WERI-Rb-1 (cell line): ENCODE measurements at places on chromosomes 7 and 10.

DNA sequence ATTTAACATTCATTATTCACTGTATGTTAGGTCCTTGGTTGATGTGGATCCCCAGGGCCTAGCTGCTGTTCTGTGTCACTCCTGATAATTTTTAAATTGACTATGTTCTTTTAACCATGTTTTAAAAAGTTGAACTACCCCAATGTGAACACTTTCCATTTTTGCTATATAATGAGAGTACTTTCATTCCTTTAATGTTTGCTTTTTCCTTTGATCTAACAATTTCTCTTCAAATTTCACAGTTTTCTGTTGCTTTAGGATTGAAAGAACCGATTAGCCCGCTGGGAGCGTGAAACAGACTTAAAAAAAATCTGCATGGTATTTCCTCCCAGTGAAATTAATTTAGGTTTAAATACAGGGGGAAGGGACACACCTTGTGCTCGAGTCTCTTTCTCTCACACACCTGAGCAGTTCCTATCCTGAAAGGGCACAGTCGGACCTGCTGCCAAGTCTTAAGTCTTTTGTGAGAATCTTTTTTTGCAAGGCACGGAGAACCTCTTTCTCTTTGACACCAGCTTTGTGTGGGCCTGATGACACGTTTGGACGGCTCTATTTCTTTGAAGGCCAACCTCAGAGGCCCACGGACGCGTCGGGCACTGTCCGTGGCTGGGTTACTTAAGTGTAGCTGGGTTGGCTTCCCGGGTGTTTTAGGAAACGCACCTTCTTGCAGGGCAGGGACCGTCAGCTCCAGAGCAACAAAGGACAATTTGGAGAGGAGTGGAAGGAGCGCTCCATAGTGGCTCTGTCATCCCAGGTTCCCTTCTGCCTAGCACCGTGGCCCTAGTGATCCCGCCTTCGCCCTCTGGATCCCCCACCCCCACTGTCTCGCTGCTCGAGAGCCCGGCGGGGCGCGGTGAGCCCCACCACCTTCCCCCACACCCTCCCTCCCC lies 1.0 kb upstream of the CHN2 start:
- no peak for DNase-seq

- DNase-seq, result no peak
Measured at GRCh38 chr7:52571026-52571425, 464.4 kb upstream of the POM121L12 start.

GRCh38 chr7:5322621-5323410 lies 40.1 kb downstream of the SLC29A4 start:
- DNase-seq, result no peak

GRCh38 chr10:35336921-35337823 lies 863 bp downstream of the CCNY start:
- peak; percentile 8 for DNase-seq

GRCh38 chr7:1854866-1855724 lies 185.0 kb downstream of the ELFN1 start:
- DNase-seq, result peak; percentile 15

- no peak for DNase-seq
Measured at GRCh38 chr10:31581741-31582323, 262.8 kb downstream of the ZEB1 start.

DNA sequence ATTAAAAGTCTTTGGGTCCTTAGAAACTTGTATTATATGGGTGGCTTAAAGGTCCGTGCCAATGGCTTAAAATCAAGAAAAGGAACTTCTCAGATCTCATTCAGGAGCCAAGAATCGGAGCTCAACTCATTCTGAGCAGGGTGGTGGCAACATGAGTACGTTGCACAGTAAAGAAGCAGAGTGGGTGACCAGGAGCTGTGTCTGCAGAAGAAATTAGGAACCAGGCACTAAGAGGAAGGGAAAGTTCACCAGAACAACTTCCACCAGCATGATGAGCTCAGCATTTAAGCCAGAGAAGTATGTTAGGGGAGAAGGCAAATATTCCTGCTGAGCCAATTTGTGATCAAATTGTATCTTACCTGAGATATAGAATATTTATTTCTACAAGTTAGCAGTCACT lies 236.0 kb upstream of the NRP1 start:
- no peak for DNase-seq

- DNase-seq, result no peak
Measured at GRCh38 chr10:117160567-117160966, 22.5 kb upstream of the VAX1 start.

- no peak for DNase-seq
Measured at GRCh38 chr10:17835688-17836087, 26.5 kb downstream of the MRC1 start.

DNA sequence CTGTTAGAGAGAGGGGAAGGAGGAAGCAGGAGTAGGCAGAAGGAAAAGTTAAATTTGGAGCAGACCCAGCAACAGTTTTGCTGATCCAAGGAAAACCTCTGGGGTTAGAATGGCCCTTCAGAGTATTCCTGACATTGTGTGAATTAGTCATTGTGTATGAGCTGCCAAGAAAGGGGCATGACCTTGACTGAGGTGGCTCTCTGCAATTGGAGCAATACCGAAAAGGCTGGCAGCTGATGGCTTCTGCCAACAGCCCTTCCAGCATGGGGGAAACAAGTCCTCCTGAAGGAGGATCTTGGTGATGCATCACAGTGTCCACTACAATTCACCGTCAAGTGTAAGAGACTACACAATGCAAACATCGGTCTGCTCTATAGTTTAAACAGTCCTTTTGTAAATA lies 20.6 kb upstream of the WASL start:
- no peak for DNase-seq
